ENCODE measurements at places on chromosomes 1 and 21.

- no peak for DNase-seq
Observed at GRCh38 chr21:37700641-37701202, 215.5 kb downstream of the KCNJ6 start.

GRCh38 chr1:158045639-158046038 is 52.2 kb downstream of the KIRREL1 start:
- no peak for DNase-seq

- DNase-seq = no peak
Observed at GRCh38 chr1:35931446-35932157, 697 bp downstream of the AGO3 start.

DNA sequence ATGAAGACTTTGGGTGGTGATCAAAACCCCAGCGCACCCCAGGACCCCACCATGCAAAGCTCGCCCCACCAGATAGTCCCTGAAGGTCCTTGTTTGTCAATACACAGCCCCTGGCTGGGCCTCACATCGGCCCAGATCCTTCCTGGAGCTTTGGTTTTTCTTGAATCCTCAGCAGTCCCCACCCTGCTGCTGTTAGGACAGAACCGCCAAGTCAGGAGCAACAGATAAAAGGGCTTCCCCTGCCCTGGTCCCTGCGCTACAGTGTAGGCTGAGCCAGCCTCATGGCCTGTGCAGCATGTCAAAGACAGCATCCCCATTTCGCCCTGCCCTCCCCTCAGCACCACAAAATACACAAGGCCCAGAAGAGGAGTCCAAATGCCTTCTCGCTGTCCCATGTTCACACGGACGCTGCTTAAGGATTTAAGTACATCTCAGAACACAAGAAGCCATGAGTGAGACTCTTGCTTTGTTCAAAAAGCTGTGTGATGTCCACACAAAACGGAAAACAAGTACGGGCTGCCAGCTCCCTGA is 65.7 kb downstream of the PSMG1 start:
- no peak for DNase-seq

- DNase-seq = peak; percentile 42
Observed at GRCh38 chr1:26164036-26164860, 4.5 kb downstream of the C1orf232 start.

DNA sequence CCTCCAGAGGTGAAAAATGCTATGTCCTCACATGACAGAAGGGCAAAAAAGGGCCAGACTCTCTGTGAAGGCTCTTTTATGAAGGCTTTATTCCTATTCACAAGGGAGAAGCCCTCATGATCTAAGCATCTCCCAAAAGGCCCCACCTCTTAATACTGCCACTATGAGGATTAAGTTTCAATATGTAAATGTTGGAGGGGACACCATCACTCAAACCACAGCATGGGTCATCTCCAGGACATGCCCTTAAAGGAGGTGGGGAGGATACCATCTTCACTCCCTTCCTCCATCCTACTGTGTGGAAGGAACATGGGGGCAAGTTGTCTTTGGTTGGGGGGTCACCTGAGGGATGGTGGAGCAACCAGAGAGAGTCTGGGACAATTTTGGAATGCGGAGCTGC is 170.1 kb downstream of the TRIM33 start:
- DNase-seq = no peak

- no peak for DNase-seq
Observed at GRCh38 chr1:206725109-206725963, 40.6 kb downstream of the MAPKAPK2 start.
